ENCODE measurements at places on chromosomes 6 and 20.

- no peak for DNase-seq
Measured at GRCh38 chr20:25534845-25535244, 50.5 kb downstream of the NINL start.

GRCh38 chr6:68649669-68650068 lies 14.6 kb downstream of the ADGRB3 start:
- DNase-seq, result no peak

DNA sequence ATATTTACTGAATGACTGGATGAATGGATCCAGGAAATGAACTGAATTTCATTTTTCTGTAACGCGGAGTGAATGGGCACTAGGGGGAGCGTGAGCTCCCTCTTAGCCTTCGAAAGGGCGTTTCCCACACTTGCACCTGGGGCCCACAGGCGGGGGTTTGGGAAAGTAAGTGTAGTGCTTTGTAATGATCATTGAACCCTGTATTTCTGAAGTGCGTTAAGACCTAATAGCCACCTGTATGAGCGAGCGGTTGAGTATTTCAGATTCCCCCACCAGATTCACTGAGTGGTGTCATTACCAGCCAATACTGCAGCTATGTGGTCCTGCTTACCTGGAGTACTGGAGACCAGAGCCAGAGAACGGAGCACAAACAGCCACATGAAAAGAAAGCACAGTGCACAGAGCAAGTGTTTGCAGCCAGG lies 10.5 kb downstream of the SYTL3 start:
- DNase-seq, result no peak

DNA sequence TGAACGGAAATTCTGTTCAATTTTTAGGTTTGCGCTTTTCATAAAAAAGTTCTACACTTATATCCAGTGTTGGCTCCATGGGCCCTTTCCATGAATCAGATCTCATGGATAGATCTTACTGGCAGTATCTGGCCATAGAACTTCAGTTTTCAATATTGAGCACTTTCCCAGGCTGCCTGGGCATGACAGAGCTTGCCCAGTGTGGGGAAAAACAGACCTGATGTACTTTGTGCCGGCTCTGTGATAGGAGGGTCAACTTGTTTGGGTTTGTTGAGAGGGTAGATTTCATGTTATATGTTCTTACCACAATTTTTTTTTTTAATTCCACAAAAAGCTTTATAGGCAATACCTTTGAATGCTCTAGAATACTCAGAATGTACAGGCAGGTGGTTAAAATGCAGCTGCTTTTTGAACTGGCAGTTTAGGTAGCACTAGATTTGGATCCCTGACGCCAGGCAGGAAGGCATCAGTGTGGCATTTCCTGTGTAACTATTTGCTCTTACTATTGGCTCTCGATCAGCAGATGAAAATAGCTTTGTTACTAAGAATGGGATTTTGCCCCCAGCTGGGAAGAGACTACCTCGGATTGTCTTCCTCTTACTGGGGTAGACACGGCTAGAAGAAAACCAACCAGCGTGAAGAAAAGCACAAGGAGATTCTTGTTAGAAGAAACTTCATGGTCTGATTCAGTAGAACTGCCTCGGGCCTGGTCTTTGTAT lies 404.9 kb upstream of the SOX4 start:
- no peak for DNase-seq

DNA sequence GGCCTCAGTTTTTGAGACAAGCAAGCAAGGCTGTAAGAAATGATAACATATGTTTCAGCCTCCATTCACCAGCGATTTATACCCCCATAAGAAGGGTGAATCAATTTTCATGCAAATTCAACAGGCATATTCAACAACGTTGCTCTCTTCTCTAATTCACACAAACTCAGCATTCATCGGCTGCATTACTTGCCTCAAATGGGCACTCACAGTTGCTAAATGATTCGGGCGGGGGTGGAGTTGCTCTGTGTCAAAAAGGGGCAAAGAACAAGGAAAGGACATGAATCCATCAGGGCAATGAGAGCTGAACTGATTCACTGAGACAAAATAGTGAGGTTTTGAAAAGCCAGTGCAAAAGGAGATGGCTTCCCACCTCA lies 9.0 kb downstream of the MOXD1 start:
- DNase-seq, result no peak

DNA sequence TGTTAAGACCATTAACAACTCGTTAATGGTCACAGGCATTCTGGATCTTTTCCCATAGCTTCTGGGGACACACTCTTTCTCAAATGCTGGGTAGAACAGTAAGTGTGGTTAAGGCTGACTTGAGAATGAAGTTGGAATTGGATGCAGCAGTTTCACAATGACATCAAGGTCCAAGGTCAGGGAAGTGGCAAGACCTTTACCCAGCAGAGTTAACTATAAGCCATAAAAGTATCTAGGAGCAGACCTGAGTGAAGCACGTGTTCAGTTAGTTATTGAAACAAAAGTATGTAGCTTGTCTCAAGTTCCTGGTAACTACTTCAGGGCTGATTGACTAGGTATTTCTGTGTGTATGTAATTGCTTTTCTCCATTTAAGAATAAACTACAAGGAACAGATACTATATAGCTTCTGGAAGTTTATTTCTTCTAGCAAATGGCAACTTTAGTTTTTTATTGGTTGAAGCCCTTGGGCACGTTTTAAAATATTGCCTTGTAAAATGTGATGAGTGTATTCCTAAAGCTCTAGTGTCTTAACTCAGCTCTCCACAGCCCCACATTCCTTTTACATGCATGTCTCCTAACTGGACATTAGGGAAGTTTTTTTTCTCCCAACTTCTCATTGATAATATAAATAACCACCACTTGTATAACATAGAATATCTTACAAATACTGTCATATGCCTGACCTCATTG lies 479.0 kb upstream of the CITED2 start:
- DNase-seq, result no peak

DNA sequence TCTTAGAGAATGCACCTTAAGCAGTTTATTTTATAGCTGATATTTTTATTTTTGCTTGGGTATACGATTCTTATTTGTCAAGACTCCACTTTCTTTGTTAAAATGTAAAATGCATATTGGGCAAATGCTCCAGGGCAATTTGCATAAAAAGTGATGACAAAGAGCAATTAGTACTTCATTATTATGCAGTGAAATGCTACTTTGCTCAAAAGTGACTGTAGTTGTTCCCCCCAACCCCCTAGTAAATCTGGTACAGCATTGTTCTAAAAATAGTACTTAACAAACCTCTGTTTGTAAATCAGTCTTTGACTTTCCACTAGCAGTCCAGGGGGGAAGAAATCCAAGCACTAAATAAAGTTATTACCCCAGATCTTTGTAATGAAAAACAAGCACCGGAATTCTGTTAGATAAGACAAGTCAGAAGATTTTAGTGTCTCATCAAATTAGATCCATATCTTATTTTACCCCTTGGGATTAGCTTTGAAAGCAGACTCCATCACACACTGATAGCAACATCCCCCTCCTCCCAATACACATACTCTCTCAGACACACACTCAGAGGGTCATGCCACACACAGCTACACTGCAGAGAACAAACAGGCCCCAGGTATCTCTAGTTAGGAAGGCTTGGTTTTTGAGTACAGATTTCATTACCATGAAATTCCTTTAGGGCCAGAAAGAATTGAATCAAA lies 32.9 kb upstream of the BACH2 start:
- DNase-seq, result no peak

DNA sequence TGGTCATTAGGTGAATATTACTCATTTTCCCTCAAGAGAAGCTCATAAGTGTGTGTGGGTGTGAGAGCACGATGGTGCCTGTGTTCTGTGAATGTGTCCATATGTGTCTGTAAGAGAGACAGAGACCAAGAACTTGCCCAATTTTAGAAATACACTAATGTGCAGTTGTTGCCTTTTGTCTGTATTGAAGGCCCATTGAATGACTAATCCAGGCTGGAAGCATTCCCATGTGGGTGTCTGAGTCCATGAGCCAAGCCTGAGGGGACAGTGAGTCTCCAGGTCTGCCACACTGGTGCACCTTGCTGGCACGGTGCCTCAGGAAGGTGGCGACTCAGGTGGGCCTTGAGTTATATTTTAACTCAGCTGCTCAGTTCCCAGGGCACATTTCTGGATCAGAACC lies 25.5 kb upstream of the ASXL1 start:
- no peak for DNase-seq

GRCh38 chr6:5729080-5729434 lies 277.7 kb downstream of the NRN1 start:
- DNase-seq, result no peak

DNA sequence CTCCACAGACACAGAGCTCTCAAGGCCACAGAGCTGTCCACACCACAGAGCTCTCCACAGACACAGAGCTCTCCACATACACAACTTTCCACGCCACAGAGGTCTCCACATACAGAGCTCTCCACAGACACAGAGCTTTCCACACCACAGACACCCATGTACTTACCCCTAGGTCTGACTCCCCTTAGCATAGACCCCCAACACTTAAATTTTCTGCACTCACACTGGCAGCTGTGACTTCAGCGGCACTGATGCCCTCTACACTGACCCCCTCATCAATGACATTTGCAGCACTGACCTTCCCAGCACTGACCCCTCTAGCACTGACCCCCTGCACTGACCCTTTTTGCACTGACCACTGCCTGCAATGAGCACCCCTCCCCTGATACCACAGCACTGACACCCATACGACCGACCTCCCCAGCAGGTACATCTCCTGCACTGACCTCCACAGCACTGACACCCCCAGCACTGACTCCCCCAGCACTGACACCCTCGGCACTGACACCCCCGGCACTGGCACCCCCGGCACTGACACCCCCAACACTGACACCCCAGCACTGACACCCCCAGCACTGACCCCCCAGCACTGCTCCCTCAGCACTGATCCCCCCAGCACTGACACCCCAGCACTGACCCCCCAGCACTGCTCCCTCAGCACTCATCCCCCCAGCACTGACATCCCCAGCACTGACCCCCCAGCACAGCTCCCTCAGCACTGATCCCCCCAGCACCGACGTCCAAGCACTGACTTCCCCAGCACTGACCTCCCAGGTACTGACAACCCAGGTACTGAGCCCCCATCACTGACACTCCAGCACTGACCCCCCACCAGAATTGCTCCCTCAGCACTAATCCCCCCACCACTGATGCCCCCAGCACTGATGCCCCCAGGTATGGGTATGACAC lies 56.5 kb downstream of the ERMARD start:
- DNase-seq, result no peak

- DNase-seq, result no peak
Measured at GRCh38 chr20:2163757-2164156, 62.1 kb downstream of the STK35 start.

GRCh38 chr6:145723646-145724045 lies 11.7 kb downstream of the EPM2A start:
- DNase-seq, result no peak

- DNase-seq, result no peak
Measured at GRCh38 chr6:41672816-41673703, 34.8 kb downstream of the MDFI start.

- DNase-seq, result no peak
Measured at GRCh38 chr20:19598117-19598850, 159.8 kb upstream of the RIN2 start.

DNA sequence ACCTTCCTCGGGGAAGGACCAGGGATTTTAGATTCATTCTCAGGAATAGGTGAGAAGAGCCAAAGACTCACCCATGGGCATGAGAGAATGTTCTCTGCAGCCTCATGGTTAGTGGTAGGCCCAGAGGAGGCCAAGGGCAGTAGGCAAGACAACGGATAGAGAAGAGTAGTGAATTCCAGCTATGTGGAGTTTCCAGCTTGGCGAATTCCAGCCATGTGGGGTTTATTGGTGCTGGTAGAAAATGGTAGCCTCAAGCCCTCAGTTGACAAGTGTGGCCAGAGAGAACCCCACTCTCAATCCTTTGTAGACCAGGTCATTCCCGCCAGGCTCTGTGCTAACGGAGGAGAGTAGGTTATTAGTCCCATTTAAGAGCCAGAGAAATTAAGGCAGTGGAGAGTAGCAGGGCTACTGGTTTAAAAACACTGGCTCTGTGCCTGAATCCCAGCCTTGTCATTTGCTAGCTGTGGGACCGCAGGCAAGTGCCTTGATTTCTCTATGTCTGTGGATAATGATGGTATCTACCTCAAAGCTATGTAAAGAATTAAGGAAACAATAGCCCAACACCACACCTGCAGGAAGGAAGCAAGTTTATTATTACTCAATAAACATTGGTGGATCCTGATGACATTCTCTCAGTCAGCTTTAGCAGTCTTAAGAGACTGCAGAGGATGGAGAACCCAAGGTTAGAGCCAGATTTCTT lies 2.0 kb upstream of the SLC9A8 start:
- DNase-seq, result no peak

GRCh38 chr6:105835373-105835772 lies 250.8 kb upstream of the PRDM1 start:
- no peak for DNase-seq

DNA sequence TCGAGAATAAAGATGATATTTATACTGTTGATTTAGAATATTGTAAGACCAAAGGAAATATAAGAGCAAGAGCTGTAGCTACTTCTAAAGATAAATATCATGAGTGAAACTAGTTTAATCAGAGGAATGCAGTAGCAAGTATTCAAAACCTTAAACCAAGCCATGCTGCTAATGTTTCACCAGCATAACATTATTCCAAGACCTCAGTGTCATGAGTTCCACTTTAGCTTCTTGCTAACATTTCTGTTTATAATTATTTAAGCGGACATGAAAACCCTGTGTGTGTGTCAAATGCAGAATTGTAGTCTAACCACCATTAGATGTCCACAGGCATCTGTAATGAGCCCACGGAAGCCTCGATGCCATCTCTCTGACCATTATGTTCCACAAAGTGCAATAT lies 752.6 kb upstream of the MARCKS start:
- no peak for DNase-seq

- DNase-seq, result no peak
Measured at GRCh38 chr6:108748055-108748454, 100.2 kb upstream of the ARMC2 start.

DNA sequence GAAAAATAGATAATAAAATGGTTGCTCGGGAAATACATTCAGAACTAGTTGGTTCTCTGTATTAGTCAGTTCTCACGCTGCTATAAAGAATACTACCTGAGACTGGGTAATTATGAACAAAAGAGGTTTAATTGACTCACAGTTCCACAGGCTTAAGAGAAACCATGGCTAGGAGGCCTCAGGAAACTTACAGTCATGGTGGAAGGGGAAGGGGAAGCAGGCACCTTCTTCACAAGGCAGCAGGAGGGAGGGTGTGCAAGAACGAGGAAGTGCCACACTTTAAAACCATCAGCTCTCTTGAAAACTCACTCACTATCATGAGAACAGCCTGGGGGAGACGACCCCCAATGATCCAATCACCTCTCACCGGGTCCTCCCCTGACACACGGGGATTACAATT lies 24.2 kb upstream of the SNX9 start:
- no peak for DNase-seq

Data from activated T-cell treated with anti-CD3 and anti-CD28 coated beads for 48 hours (primary cell).